Activated T-helper 1 cell treated with Interleukin-2 at 50 U/mL for 16 hours (primary cell): ENCODE measurements at places on chromosomes 12 and 14.

DNA sequence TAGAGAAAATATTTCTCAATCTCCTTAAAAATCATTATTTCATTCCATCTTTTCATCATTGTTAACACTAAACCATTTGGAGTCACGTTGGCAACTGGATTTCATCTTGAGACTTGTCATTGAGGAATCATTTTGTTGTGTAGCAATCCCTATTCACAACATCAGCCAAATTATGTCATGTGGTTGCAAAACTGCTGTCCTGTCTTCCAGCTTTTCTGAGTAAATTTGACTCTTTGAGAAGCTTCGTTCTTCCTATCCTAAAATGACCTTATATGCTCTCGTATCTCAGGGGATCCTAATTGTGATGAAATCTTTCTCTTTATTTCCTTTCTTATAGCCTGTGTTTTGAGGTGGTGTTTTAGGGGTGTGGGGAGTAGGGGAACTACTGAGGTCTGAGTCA lies 30.6 kb upstream of the KICS2 start:
- no peak for DNase-seq

GRCh38 chr14:81986005-81986404 lies 452.4 kb upstream of the SEL1L start:
- DNase-seq, result no peak

DNA sequence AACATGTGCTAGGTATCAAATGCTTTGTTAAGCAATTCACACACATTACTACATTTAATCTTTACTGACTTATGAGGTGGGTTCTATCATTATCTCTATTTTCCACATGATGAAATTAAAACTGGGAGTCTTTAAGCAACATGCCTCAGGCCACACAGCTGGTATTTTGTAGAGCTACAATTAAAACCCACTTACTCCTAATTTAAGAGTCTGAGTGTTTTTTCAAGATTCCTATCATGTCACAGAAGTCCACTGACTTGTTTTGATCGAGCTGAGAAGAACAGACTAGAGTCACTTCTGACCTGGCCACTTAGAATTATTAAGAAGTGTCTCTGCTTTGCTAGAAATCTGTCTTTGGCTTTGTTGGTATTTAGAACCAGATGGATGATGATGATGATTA lies 670.7 kb downstream of the NRXN3 start:
- no peak for DNase-seq

- no peak for DNase-seq
These were observed 476.3 kb downstream of the LRIG3 start for GRCh38 chr12:58443981-58444371.

DNA sequence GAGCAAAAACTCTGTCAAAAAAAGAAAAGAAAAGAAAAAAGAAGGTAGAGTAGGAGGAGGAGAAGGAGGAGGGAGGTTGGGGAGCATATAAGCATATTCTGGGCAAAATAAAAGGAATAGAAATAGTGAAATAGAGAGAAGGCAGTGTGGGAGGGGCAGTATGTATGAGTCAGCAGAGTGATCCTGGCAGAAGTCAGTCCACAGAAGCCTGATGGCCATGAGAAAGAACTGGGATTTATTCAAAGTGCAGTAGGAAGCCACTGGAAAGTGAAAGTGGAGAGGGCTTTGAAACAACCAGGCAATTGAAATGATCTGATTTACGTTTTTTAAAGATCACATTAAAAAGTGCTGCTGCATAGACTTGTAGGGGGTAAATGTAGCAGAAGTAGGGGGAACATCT lies 368.6 kb upstream of the USP15 start:
- no peak for DNase-seq

GRCh38 chr14:50452979-50453705 lies 56.5 kb upstream of the CDKL1 start:
- DNase-seq, result no peak

- no peak for DNase-seq
These were observed 484.4 kb downstream of the ATP23 start for GRCh38 chr12:58425481-58426392.

DNA sequence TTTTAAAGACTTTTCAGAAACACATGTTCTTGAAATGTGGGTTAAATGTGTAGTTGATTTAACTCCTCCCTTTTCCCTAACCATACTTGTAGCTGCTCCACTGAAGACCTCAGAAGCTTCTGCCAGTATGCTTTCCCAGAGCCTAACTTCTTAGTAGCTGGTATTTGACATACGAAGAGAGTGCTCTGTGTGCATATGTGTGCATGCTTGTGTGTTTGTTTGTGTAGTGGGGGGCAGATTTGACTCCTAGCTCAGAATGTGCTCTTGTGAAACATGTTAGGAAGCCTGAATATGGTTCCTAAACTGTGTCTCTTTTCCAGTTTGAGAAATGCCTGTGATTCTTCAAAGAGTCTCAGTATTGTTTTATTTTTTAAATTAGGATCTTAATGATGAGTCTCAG lies 420.4 kb downstream of the PCNX1 start:
- no peak for DNase-seq

DNA sequence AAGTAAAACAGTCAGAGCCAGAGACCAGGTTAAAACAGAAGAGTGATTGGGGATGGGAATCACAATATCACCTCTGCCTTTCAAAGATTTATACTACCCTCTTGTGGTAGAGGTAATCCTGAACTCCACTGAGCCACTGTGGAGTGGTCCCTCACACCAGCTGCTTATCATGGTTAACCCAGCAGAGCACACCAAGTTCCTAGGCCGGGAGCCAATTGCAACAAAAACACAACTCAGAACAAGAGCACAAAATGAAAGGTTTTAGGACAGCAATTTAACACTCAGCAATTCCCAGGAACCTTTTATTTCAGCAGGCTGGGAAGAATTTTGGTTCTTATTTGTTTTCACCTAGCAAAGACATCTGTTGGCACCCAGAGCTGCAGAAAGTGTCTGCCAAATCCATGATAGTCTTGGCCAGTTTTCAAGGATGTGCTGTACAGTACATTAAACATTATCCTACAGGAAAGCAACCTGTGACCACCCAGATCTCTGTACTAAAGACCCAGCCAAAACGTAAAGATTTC lies 220.5 kb upstream of the ATXN7L3B start:
- DNase-seq, result no peak

DNA sequence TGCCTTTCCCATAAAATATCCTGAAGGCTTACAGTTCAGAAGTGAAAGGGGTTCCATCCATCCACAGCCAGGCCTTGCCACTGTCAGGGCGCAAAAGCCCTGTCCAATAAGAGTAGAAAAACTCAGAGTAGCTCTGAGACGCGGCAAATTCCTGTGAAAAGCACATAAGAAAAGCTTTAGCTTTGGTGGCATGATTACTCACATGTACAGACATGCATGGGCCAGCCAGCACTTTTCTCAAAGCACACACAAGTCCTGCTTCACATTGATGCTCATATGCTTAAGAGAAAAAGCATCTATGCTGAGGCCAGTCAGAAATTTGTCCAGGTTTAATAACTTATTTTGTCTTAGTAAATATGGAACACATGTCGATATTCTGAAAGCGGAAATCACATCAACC lies 25.5 kb downstream of the CLEC1A start:
- no peak for DNase-seq

DNA sequence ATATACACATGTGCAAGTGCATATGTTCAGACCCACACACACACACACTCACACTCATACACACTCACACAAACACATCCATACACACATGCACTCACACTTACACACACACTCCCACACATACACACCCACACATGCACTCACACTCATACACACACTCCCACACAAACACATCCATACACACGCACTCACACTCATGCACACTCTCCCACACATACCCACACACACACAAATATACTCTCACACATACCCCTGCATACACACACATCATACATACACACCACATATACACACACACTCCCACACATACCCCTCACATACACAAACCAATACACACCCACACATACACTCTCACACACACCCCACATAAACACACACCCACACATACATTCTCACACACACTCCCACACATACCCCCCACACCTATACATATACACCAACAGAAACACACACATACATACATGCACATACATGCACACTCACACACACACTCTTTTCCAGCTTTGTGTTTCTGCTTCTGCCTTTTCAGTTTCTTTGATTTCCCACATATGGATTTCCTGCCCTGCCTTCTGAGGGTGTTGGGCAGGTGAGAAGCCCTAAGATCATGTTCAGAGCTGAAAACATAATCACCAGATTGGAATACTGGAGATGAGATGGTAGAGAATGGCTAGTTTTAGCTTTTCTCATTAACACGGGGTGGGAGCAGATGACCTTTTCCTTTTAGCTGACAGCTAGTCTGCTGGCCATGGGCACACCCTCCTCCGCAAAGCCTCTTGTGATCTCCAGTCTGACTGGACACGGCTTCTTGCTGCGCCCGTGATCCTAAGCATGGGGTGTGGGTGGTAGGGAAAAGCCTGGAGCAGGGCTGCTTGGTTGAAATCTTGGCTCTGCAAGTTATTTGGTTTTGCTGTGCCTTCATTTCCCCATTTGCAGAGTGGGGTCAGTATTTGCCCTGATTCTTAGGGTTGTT lies 214.0 kb downstream of the CHST11 start:
- no peak for DNase-seq

GRCh38 chr12:128449146-128449894 lies 182.3 kb downstream of the TMEM132C start:
- DNase-seq, result no peak

DNA sequence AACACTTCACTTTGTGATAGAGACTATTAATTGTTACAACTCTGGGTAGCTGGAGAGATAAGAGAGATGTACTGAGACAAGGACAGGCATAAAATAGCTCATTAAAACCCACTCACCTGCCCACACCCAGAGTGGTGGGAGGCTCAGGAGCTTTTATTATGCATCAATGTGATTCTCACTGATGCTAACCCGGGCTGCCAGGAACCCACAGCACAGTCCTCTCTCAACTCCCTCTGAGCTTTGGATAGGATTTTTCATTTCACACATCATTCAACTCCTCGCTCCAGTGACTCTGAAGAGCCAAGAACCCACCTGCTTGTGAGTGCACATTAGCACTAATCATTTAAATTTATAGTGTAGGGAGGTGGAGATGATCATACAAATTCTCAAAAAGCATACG lies 827.9 kb downstream of the FLRT2 start:
- no peak for DNase-seq

- no peak for DNase-seq
These were observed 7.0 kb upstream of the ATXN7L3B start for GRCh38 chr12:74530676-74531075.
